ENCODE measurements at places on chromosomes 5 and 9.

- DNase-seq: no peak
Measured at GRCh38 chr5:92613546-92613945, 967.5 kb downstream of the NR2F1-AS1 start.

GRCh38 chr5:143594902-143595818 lies 191.7 kb upstream of the NR3C1 start:
- DNase-seq: no peak

GRCh38 chr5:133123297-133123696 lies 71.5 kb downstream of the HSPA4 start:
- no peak for DNase-seq

DNA sequence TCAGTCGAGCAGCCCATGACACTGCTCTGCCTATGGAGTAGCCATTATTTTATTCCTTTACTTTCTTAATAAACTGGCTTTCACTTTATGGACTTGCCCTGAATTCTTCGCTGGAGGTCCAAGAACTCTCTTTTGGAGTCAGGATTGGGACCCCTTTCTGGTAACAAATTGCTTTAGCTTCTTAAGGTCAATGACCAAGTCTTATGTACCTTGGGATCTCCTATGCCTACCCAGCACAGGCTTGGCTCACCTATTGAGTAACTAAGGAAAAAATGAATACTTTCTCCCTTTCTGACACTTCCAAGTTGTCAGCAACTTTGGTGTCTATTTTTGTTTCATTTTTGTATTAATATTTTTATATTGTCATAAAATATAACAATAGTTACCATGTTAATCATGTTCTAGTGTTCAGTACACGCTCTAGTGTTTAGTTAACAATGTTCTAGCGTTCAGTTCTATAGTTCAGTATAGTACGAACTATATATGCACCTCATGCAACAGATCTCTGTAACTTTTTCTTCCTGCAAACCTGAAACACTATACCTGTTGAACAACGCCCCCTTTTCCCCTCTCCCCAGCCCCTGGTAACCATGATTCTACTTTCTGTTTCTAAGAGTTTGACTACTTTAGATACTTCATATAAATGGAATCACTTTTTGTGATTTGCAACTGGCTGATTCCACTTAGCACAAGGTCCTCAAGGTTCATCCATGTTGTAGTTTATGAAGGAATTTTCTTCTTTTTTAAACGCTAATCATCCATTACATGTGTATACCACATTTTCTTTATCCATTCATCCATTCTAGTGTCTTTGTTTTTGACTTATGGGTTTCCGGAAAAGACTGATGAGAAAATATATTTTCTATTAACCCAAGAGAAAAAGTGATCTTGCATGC lies 1.8 kb upstream of the RHOBTB3 start:
- DNase-seq: no peak

DNA sequence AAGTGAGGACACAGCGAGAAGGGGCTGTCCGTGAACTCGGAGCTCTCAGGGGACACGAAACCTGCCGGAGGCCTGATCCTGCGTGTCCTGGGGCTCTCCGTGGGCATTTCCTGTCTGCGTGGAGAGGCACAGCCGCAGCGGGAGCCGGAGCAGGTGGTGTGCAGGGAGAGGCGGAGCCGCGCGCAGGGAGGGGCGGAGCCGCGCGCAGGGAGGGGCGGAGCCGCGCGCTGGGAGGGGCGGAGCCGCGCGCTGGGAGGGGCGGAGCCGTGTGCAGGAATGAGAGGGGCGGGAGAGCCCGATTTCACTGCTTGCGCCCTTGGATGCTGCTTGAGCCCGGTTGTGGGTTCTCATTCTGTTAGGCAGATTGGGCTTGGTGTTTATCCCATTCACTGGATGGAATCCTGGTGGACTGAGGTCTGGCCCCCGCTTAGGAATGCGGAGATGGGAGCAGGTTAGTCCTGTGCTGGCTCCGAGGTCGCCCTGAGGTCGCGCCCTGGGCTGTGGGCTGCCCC lies 26.7 kb downstream of the NDUFS6 start:
- no peak for DNase-seq

DNA sequence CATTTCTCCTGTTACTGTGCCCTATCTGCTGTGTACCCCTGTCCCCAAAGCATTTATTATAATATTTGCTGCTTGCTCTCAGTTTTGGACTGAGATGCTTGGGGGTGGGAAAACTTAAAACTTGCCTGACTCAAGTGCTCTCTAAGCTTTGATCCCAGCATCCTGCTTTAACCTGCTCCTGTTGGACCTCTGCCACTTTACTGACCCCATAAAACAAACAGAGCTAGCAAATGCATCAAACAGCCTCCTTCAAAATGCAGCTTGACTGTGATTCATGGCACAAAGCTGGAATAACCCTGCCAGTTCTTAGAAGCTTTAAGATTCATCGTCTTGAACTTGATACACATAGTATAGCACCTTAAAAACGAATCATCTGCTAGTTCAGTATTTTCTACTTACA lies 212.5 kb downstream of the DEPDC1B start:
- DNase-seq: no peak

- DNase-seq: no peak
Measured at GRCh38 chr9:15353892-15354291, 46.9 kb upstream of the TTC39B start.

DNA sequence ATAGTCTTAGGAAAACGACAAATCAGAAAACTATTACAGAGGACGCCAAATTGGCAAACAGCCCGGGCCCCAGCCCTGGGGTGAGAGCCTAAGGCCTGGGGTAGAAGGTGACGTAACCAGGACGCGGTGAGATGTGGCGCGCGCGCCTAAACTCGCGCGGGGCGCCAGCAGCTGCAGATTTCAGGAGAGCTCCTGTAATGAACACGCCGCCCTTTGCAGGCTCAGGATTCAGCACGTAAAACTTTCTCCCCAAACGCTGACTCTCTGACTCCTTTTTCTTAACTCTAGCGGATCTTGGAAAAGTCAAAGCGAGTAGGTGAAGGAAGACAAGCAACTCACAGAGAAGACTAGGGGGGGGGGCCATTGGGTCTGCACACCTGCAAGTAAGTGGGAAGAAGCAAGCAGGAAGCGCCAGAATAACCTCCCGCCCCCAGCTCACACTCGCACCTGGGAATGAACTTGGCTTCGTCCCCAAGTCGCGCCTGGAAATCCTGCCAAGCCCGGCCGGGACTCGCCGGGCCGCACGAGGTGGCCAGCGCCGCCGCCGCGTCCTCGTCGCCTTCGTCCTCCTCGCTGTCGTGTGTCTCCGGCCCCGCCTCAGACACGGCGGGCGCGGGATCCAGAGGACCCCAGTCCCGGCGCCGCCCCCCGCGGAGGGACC lies 822 bp downstream of the RASEF start:
- DNase-seq: no peak

GRCh38 chr9:3879315-3879714 lies 353.5 kb upstream of the RFX3 start:
- DNase-seq: no peak

DNA sequence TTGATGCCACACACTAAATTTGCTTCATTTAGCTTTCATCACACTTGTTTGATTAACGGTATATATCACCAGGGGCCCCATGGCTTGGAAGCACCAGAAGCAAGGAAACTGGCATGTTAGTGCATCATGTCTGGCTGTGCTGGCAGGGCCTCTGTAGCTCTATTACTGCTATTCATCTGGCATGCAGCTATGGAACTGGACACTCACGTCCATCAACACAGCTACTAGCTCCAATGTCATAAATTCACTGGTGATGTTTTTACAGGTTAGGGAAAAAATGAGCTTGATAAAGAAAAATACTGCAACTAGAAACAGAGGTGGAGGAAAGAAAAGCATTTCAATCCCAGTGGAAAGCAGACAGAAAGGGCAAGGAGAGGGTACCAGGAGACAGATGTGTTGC lies 343.2 kb downstream of the DEPDC1B start:
- no peak for DNase-seq
